ENCODE measurements at places on chromosomes 7 and 10.

- DNase-seq, result peak; percentile 23
These were observed 100.9 kb upstream of the YAE1 start for GRCh38 chr7:39465055-39465929.

DNA sequence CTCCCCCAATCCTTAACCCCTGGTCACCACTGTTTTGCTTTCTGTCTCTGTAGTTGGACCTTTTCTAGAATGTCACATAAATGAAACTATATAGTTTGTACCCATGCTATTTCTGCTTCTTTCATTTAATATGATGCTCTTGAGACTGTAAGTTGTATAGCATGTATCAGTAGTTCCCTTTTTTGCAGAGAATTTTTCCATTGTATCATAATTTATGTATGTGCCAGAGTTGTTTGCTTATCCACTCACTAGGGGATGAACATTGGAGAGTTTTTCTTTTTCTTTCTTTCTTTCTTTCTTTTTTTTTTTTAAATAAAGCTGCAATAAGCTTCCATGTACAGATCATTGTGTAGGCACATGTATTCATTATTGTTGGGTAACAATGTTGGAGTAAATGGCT lies 544.8 kb downstream of the CNTNAP2 start:
- DNase-seq, result no peak

DNA sequence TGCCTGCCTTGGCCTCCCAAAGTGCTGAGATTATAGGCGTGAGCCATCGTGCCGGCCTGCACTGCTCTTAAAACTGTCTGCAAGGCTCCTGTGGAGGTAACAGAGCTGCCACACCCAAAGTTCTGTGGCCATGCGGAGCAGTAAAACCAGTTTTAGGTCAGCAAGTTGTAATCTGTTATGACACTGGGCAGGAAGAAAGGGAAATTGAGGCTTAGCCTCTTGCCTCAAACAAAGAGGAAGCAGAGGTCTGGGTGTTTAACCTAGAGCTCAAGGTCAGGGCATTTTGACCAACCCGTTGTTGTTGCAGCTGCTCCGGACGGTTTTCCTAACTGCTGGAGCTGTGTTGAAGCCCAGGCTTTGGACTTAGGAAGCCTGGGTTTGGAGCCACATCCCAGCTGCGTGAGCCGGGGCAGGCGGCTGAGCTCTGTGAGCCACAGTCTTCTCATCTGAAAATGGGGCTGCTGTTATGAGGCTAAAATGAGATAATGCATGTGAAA lies 7.4 kb upstream of the RRP12 start:
- no peak for DNase-seq

DNA sequence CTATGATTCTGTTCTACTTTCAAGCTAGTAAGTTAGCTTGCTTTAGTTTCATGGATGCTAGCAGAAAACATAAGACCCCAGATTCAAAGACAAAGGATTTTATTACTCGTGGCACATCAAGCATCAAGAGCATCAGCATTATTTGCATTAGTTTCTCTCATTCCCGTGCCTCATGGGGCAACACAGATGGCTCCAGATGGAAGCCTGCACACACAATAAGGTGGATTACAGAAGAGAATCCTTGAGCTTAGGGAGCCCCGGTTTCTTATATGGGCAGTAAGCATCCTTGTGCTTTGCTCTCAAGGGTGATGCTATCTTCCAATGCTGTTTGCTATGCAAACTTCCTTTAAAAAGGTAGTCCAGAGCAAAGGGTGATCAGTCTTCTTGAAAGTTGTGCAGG lies 10.7 kb upstream of the CAPZA2 start:
- DNase-seq, result no peak

GRCh38 chr7:157851501-157852067 lies 514.8 kb downstream of the DNAJB6 start:
- DNase-seq, result no peak

DNA sequence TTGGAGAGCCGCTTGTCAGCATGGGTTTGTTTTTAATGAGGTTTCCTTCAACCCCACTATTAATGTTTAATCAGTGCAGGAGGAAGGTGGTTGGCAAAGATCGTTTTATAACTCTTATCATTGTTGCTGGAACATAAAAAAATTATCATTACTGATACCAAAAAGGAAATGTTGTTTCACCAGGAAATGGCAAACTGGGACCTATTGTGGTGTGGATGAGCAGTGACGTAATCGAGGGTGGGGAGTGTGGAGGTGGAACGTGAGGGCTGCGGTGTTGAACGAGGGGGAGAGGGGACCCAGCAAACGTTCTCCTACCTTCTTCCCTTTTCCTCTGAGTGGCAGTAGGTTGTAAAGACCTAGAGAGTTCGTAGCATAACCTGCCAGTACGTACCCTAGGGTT lies 71.9 kb upstream of the TOMM7 start:
- DNase-seq, result no peak

DNA sequence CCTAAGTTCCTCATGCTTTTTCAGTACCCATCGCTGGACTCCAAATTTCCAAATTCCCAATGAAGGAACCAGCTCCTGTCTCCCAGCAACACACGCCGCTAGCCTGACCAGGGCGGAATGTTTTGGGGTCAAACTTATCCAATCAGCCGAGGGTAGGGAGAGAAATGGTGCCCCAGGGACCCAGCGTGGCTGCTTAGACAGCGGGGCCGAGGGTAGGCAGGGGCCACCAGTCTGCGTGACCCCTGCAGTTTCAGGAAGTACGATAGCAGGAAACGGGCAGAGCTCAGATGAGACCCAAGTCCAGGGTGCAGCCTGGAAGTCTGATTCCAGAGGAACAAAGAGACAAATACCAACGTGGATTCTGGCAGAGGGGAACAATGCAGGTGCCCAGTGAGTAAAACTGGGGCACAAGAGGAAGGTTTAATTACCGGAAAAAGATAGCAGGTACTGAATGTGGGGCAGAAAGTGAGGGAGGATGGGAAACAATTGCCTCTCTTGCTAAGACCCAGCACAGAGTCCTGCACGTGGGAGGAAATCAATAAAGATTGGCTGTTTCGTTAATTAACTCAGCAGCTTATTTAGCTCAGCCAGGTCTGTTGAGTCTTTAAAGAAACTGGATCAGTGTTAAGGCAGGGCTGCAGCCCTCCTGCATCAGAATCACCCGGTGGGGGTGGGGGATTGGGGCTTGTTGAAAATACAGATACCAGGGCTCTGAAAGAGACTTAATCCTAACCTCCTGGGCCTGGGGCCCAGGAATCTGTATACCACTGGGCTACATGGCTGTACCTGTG lies 50.4 kb upstream of the NFE2L3 start:
- DNase-seq, result no peak

- no peak for DNase-seq
These were observed 90.0 kb downstream of the ST7 start for GRCh38 chr7:117043108-117043825.

DNA sequence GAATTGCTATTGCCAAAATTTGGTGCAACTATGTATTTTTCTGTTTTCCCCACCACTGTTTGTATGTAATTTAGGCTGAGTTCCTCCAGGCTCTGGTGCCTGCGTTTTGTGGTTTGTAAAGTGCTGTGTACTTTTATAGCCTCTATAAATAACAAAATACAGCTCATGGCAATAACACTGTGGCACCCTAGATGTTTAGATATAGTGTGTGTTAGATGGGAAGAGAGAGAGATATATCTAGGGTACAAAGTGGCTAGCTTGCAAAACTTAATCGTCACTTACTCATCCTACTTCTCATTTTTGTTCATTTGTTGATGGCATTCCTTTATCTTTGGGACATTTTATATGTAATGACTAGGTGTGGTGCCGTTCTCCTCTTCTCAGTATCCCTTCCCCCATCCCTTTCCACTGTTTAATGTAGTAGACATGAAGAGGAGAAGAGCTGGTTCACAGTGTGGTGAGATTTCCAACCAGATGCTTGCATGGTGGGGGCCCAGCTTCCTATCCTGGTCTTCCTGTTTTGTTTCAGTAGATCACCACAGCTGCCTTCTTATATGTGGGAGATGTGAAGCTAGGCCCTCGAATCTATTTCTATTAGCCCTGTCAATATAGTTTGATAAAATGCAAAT lies 115.0 kb downstream of the SND1 start:
- DNase-seq, result no peak

Data from DMS 273 treated with DMSO at 0.1 percent for 48 hours (cell line).